DMS79 treated with DMSO at 0.1 percent for 48 hours (cell line): ENCODE measurements at places on chromosomes 16 and 17.

DNA sequence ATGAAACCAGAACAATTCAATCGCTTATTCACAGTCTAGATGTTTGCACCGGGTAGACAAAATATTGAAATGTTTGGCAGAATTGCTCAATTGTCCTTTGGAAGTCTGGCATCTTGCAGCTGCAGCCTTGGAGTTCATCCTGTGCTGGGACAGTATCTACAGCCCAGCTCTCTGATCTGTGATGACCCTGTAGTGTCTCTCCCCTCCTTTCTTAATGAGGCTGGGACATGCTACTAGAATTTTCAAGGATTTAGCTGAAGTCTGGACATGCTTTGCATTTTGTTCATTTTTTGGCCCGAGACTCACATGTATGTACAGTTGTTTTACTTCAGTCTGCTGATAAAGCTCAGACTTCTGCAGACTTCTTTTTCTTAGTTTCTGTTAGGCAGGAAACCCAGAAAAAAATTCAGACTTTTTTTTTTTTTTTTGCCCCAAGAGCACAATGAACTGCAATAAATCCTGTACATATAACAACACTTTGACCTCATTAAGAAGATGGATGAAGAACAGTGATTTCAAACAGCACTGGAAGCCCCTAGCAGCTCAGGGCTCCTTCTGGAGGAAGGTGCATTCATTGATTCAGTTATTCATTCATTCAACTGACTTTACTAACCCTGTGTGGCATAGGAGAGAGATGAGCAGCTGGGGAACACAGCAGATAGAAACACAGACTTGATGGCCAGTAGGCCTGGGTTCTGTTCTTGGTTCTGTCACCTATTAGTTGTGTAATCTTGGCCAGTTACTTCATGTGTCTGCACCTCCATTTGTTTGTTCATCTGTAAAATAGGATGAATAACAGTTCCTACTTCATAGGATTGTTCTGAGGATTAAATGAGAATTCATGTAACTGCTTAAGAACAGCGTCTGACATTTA, 210.0 kb downstream of the MAP2K4 start:
- no peak for DNase-seq

- no peak for DNase-seq
These were observed 55.0 kb downstream of the RNF213 start for GRCh38 chr17:80315517-80316182.

DNA sequence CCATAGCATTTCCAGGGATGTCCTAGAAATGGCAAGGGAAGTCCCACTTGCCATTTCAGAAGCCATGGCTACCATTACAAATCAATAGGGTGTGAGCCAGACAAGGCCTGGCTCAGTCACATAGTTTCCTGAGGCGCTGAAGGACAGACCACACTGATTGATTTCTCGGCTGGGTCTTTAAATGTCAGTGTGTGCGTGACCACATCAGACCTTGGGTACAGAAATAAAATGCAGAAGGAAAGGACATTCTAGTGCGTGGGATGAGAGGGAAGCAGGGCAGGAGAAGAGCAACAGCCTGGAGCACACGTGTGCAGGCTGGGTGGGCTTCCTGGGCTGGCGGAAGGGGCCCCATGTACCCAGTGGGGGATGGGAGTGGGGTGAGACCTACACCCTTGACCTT, 58.7 kb upstream of the LYRM9 start:
- DNase-seq: no peak

- no peak for DNase-seq
These were observed 1.3 kb downstream of the IL34 start for GRCh38 chr16:70647441-70648359.

GRCh38 chr17:10805911-10806310, 2.0 kb upstream of the TMEM238L start:
- no peak for DNase-seq

GRCh38 chr17:60398227-60398959, 6.5 kb upstream of the USP32 start:
- DNase-seq: no peak

GRCh38 chr16:84907575-84907974, 87.8 kb downstream of the CRISPLD2 start:
- no peak for DNase-seq

DNA sequence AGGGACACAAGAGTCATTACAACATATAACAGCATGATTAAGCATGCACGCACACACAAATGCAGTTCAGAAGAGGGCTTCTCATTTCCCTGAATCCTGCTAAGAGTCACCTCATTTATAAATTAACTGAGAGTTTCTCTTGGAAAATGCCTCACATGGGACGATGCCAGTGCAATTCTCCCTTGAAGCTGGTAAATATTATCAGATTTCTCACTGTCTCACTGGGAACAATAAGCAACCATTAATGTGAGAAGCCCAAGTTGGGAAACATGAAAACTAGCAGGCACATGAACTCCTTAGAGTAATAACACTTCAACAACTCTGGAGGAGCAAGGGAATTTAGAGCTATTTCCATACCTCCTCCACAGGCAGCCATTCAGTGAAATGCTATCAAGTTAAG, 26.4 kb downstream of the SETD6 start:
- DNase-seq: no peak

GRCh38 chr17:17924131-17924856, 47.9 kb downstream of the TOM1L2 start:
- no peak for DNase-seq

DNA sequence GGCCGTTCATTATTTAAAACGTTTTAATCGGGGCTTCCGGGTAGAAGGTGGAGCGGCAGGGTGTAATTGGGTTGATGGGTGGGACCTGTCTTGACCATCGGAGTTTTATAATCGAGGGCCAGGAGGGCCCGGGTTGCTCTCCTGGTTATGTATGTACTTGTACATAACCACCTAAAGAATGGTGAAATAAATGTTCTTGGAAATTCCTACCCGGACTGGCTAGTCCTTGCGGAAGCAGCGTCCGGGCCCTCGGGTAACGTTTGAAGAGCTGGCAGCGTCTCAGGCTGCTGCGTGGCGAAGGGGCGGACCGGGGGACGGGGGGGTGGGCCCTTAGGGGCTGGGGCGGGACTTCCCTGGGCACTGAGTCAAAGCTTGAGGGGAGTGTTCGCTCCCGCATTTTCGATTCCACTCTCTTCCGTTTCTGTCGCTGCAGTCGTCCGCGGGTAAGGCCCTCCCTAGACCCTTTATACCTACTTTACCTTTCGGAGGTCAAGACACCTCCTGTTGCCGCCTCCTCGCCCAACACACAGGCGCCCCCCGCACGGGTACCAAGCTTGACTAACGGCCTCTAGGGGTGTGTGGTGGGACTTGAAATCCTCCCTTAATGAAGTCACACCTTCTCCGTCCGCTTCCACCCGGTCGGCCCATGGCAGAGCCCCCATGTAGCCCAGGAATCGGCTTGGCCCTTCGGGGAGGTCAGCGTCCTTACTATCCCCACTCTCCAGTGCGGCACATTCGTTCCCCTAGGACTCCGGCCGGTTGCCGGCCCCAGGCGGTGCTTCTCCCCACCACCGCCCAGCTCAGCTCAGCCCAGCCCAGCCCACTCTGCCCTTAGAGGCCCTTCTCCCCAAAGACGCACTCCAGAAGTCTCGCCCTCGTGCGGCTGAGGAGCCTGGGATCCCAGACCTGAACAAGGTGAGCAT, at the start of gene TMEM106A:
Gene TMEM106A (plus strand): TSS at position 396 of the 923 bp plus-strand sequence. CDS start 1,167 bp downstream, outside the sequence.
- DNase-seq: no peak

DNA sequence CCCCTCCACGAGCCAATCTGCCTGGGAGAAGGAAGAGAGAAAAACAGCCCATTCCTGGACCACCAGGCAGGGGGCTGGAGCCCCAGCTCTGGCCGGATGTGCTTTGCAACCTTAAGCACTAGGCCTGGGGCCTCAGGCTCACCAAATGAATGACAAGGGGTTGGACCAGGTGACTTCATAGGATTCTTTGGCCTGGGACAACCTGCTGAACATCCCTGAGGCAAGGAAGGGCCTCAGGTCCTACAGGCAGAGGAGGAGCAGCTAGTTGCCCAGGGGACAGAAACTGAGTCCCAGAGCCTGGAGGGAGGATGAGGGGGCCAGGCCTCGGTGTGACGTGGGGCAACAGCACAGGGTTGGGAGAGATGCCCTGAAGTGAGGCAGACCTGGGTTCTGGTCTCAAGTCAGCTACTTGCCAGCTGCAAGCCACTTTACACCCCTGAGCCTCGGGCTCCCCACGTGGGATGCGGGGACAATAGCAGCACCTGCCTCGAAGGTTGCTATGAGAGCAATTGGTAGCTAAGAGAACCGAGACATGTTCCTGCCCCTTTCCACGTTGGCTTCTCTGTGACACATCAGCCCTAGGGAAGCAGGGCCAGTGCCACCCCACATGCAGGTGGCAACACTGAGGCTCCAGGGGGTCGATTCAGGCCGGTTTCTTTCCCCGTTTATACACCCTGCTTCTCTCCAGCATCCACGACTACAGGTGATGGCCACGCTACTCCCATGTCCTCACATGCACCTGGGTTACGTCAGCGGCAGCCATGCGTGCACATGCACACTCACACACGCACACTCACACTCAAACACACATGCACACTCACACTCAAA, 42.6 kb downstream of the CFAP20 start:
- DNase-seq: no peak

DNA sequence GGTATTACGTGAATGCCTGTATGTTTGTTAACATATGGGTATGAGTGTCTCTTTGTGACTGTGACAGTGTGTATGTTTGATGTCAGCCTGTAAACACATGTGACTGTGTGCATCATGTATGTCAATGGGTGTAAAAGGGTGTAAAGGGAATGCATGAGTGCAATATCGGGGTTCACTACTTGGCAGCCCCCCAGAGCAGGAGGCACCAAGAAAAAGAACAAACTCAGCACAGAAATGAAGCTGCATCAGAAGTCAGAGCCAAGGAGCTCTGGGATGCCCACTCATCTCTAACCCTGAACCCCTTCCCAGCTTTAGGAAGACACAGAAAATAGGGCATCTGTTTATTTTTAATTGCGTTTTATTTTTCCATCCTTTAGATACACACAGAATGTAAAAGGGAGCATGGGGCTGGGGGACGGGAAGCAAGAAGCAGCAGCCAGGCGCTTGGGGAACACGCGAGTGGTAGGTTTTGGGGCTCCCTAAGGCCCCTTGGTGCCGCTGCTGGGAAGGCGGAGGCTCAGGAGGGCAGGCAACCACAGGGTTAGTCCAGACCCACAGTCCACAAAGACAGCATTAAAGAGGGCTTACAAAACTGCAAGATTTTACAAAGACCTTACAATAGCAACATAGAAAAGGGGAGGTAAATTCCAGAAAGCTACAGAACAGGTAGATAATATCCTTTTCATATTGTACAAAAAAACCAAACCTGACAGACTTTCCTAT, 2.3 kb upstream of the HOXB6 start:
- DNase-seq: no peak
